Endothelial cell (in vitro differentiated cells): ENCODE measurements at places on chromosomes 6 and 20. TPM values are rescaled to one million over a fixed set of nuclear protein-coding genes. Genes with fewer than 3 reads are reported as not detected.

R3HDML gene
- total RNA-seq = not detected

CALHM5 gene
- 7.2 TPM for total RNA-seq

LTB gene
- total RNA-seq = not detected

NHLRC1 gene
- total RNA-seq = 0.64 TPM

SCUBE3 gene
- total RNA-seq = 1.2 TPM

CLDN20 gene
- 0.23 TPM for total RNA-seq

FAM120B gene
- 48.3 TPM for total RNA-seq

NNAT gene
- total RNA-seq = 0.54 TPM

TPBG gene
- total RNA-seq = 21.8 TPM

ARMC12 gene
- total RNA-seq = 0.69 TPM

RRP36 gene
- 82.1 TPM for total RNA-seq

VNN1 gene
- total RNA-seq = 1.5 TPM

GTSF1L gene
- not detected for total RNA-seq

CGAS gene
- 1.8 TPM for total RNA-seq

SLC35D3 gene
- total RNA-seq = not detected

ASIP gene
- not detected for total RNA-seq

ECHDC1 gene
- total RNA-seq = 84.1 TPM
